Mesothelial cell of epicardium (in vitro differentiated cells): ENCODE measurements at places on chromosomes 1 and 21. TPM values are rescaled to one million over a fixed set of nuclear protein-coding genes. Genes with fewer than 3 reads are reported as not detected.

DNA sequence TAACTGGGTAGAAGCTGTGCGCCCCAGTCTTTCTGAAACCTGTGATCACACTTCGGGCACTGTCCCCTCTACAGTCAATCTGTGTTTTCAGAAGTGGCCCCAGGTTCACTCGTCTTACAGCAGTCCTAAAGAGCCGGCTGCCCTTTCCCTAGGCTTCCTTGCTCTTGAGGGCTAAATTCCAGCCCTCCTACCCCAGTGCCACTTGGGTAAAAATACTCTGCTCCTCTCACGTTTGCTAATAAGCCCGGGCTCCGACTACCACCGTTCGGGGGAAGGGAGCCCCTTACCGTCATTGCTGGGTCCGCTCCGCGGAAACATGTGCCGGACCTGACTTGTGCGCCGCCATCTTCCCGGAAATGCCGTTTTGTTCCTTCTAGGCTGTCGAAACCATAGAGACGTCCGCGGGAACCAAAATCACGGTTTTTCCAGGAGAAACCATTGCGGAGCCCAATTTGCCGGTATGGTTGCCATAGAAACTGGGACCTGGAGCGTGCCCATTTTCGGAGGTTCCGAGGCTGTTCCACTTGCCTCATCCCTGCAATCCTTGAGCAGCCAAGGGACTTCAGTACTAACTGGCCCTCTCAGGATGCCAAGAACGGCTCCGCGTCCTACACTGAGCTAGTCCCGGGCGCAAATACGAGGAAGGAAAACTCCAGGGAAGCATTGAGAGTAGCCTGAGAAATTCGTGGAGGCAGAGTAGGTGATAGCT lies at the start of gene GPATCH4:
TSS of gene GPATCH4 (minus strand) at position 358 of the 709 bp plus-strand sequence.
- peak within 1 kb of the TSS; percentile 97 for H3K4me3 ChIP-seq
- H3K36me3 ChIP-seq: peaks cover 11% of the 10 kb centered on the region
- DNase-seq: peak; percentile 71
- H3K4me1 ChIP-seq: peaks cover 23% of the 10 kb centered on the region
- no peaks in the 10 kb centered on the region for H3K27me3 ChIP-seq

DNA sequence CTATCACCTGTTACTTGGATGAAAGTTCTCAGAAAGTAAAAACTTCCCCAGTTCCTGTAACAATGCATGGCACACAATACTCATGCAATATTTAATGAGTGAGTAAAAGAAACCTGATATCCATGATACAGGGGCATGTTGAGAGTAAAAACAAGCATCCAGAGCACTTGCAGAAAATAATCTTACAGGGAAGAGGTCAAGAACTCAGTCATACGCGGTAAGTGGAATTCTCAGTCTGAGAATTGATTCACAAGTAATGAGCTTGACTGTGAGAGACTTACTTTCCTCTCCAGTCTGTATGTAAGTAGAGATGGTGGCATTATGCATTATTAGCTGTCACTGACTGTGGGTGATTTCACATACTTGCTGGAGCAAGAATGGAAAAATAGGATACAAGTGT lies 976.9 kb downstream of the BRINP3 start:
- no peaks in the 10 kb centered on the region for H3K4me1 ChIP-seq
- DNase-seq: no peak
- no peak overlapping the region for H3K27ac ChIP-seq
- H3K36me3 ChIP-seq: no peaks in the 10 kb centered on the region

DNA sequence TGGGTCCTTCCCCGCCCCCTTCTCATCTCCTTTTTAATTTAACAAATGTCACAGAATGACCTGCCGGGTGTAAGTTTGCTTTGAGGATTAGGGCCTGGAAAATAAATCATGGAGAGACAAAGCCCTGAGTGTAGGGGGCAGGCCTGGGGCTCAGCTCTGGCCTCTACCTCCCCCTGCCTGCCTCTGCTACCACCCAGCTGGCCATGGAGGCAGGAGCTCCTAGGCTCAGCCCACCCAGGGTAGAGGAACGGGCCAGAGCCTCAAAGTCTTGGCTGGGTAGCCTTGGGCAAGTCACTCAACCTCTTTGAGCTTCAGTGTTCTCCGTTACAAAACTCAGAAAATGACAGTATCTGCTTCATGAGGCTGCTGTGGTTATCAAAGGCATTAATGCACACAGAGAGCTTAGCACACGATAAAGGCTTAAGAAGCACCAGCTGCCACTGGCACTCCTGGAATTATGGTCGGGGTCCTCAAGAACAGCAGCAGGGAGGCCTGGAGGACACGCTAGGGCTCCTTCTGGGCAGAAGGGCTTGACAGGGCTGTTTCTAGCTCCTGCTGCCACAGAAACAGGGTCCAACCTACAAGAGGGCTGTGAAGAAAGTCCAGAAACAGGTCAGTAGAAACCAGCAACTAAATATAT lies 39.0 kb downstream of the LRP8 start:
- no peaks in the 10 kb centered on the region for H3K27me3 ChIP-seq
- no peak for DNase-seq
- H3K36me3 ChIP-seq: no peaks in the 10 kb centered on the region
- no peak overlapping the region for H3K27ac ChIP-seq
- no peak overlapping the region for H3K4me3 ChIP-seq

GRCh38 chr1:180424848-180425457 lies 77.4 kb downstream of the ACBD6 start:
- H3K36me3 ChIP-seq: peaks cover 34% of the 10 kb centered on the region
- no peak overlapping the region for H3K27ac ChIP-seq
- no peak for DNase-seq
- no peaks in the 10 kb centered on the region for H3K27me3 ChIP-seq
- H3K4me3 ChIP-seq: no peak overlapping the region

- no peaks in the 10 kb centered on the region for H3K27me3 ChIP-seq
- peaks cover 30% of the 10 kb centered on the region for H3K36me3 ChIP-seq
- H3K4me3 ChIP-seq: no peak overlapping the region
- no peak for DNase-seq
- H3K27ac ChIP-seq: peak overlapping the region; percentile 95
These were observed 31.0 kb upstream of the PPP1R15B start for GRCh38 chr1:204442376-204443259.

DNA sequence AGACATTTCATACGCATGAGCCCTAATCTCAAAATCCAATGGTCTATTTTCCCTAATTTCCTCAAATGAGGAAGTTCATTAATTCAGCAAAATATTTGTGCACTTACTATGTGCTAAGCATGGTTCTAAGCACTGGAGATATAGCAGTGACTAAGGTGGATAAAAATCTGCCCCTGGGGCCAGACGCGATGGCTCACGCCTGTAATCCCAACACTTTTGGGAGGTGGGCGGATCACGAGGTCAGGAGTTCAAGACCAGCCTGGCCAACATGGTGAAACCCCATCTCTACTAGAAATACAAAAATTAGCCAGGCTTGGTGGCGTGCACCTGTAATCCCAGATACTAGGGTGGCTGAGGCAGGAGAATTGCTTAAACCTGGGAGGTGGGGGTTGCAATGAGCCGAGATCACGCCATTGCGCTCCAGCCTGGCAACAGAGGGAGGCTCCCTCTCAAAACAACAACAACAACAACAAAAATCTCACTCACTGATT lies 4.3 kb upstream of the MIIP start:
- peaks cover 4% of the 10 kb centered on the region for H3K4me1 ChIP-seq
- no peak for DNase-seq
- H3K27ac ChIP-seq: peak overlapping the region; percentile 45
- peaks cover 17% of the 10 kb centered on the region for H3K36me3 ChIP-seq

GRCh38 chr1:43973981-43974442 lies 748 bp upstream of the ATP6V0B start:
- DNase-seq: no peak
- peaks cover 56% of the 10 kb centered on the region for H3K4me1 ChIP-seq
- peak overlapping the region; percentile 89 for H3K4me3 ChIP-seq

DNA sequence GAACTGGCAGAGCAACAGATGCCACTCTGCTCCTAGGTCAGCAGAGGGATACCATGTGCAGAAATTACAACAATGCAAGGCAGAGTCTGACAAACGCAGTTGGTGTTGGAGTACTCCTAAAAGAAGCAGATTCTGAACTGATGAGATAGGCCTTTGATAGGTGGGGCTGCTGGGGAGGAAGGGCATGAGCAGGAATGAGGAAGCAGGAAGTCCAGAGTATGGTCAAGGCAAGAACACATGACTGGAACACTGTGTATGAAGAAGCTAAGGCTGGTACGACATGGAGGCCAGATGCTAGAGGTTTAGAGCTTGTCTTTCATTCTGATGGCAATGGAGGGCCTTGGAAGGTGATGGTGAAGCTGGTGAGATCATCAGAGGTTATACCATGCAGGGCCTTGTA lies 11.5 kb upstream of the THRAP3 start:
- no peak for DNase-seq
- H3K27me3 ChIP-seq: no peaks in the 10 kb centered on the region
- no peak overlapping the region for H3K27ac ChIP-seq
- H3K36me3 ChIP-seq: no peaks in the 10 kb centered on the region
- no peak overlapping the region for H3K4me3 ChIP-seq

- H3K36me3 ChIP-seq: peaks cover 21% of the 10 kb centered on the region
- peaks cover 39% of the 10 kb centered on the region for H3K27me3 ChIP-seq
- peak overlapping the region; percentile 72 for H3K4me3 ChIP-seq
- peak; percentile 68 for DNase-seq
- H3K27ac ChIP-seq: peak overlapping the region; percentile 91
These were observed 19.9 kb downstream of the FOXO6 start for GRCh38 chr1:41380979-41381691.

GRCh38 chr1:236425031-236425663 lies 31.1 kb downstream of the EDARADD start:
- H3K4me3 ChIP-seq: no peak overlapping the region
- H3K27ac ChIP-seq: no peak overlapping the region
- H3K4me1 ChIP-seq: no peaks in the 10 kb centered on the region
- H3K27me3 ChIP-seq: no peaks in the 10 kb centered on the region

DNA sequence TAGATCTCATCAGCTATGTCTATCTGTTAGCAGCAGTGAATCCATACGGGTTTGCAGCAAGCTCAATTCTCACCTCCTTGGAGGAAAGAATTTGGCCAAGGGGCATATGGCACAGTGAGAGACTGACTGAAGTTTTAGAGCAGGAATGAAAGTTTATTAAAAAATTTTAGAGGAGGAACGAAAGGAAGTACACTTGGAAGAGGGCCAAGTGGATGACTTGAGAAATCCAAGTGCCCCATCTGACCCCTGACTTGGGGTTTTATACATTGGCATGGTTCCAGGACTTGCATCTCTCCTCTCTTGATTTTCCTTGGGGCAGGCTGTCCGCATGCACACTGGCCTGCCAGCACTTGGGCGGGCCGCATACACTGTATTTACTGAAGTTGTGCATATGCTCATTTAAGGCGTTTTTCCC lies 9.2 kb upstream of the OSBPL9 start:
- no peaks in the 10 kb centered on the region for H3K36me3 ChIP-seq
- DNase-seq: no peak
- H3K4me3 ChIP-seq: no peak overlapping the region
- H3K27ac ChIP-seq: no peak overlapping the region
- H3K4me1 ChIP-seq: peaks cover 8% of the 10 kb centered on the region

- H3K36me3 ChIP-seq: no peaks in the 10 kb centered on the region
- H3K4me1 ChIP-seq: peaks cover 2% of the 10 kb centered on the region
- no peak overlapping the region for H3K27ac ChIP-seq
- no peak for DNase-seq
- H3K27me3 ChIP-seq: no peaks in the 10 kb centered on the region
These were observed 781.1 kb upstream of the ADGRL4 start for GRCh38 chr1:79787631-79788030.

- H3K4me1 ChIP-seq: peaks cover 22% of the 10 kb centered on the region
- no peaks in the 10 kb centered on the region for H3K27me3 ChIP-seq
- peak; percentile 87 for DNase-seq
- no peaks in the 10 kb centered on the region for H3K36me3 ChIP-seq
These were observed 28.4 kb downstream of the TRIM11 start for GRCh38 chr1:228378090-228378872.

DNA sequence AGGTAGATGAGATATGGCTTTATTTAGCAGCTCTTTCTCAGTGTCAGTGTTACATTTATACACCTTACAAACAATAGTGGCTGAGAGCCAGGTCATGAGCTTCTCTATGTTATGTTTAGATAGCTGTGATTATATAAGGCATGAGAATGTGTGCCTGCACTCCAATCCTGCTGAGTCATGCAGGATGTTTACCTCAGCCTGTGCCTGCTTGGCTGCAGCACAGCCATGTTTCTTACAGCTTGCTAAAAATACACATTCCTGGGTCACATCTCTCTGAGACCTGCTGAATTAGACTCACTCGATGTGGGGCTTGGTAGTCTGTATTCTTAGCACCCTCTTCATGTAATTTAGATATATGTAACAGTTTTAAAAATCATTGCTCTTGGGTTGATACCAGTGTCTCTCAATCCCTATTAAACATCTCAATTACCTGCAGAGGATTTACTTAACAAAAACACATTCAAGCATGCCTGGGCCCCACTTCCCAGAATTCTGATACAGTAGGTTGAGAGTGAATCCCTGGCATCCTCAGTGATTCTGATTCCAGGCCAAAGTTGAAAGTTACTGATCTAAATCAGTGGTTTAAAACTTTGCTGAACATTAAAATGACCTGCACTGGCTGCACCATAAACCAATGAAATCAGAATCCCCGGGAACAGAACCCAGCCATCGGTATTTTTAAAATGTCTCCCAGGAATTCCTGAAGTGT lies 107.5 kb downstream of the GDAP2 start:
- H3K4me3 ChIP-seq: no peak overlapping the region
- no peak overlapping the region for H3K27ac ChIP-seq
- H3K36me3 ChIP-seq: no peaks in the 10 kb centered on the region
- no peaks in the 10 kb centered on the region for H3K4me1 ChIP-seq
- no peak for DNase-seq

DNA sequence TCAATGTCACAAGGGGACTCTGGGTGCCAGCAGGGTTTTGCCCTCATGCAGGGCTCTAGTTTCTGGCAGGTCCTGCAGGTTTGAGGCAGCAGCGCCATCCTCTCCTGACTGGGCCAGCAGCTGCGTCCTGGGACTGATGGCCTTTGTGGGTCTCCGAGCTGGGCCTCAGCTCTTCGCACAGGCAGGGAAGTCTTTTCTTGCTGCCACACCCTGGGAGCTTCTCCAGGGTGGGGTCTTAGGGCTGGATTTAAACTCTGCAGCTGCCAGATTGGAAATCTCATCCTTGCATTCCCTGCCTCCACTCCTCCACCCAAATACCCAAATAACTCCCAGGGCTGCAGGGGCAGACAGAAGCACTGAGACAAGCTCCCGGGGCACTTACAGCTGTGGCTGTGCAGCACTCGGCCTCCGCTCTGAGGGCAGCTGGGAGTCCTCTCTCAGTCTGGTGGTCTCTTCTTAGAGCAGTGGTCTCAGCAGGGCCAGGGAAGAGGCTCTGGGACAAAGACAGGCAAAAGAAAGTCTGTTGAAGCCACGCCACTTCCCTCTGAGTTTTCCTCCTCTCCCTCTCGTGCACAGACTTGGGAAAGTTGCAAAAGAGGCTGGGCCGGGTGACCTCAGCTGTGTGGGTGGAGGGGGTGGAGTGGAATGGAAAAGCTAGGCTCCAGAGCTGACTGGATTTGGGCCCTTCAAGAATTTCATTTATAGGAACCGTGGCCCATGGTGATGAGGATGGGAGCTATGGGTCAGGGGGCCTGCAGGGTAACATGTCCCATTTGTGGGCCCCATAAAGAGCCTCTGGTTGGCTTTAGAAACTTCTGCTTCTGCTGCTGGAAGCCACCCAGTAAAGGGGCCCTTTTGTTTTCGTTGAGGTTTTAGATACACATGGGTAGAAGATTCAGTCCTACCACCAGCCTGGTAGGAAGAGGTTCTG lies at the start of gene RAB7B:
TSS of gene RAB7B (minus strand) at position 525 of the 931 bp plus-strand sequence. CDS start 9,260 bp downstream, outside the sequence.
- no peaks in the 10 kb centered on the region for H3K36me3 ChIP-seq
- no peaks in the 10 kb centered on the region for H3K27me3 ChIP-seq
- H3K4me1 ChIP-seq: peaks cover 23% of the 10 kb centered on the region

- no peak overlapping the region for H3K27ac ChIP-seq
- H3K4me3 ChIP-seq: peak overlapping the region; percentile 58
- H3K36me3 ChIP-seq: no peaks in the 10 kb centered on the region
- H3K27me3 ChIP-seq: no peaks in the 10 kb centered on the region
These were observed 5.1 kb downstream of the CLCNKB start for GRCh38 chr1:16048573-16049189.

The TSPEAR gene
- total RNA-seq: 0.09 to 0.11 TPM (median 0.11 TPM) in 3 replicates

The LCE1D gene
- total RNA-seq: not detected in 3 replicates

The PTPN22 gene
- 0.11 TPM in 1 of 3 replicates, not detected in the others for total RNA-seq

The LIN9 gene
- total RNA-seq: 7.5 to 8.9 TPM (median 8.8 TPM) in 3 replicates

The MEF2D gene
- total RNA-seq: 37.4 to 40.9 TPM (median 37.8 TPM) in 3 replicates

The OLFML2B gene
- 4.4 to 4.8 TPM (median 4.8 TPM) in 3 replicates for total RNA-seq
